Activated CD4-positive, alpha-beta T cell treated with anti-CD3 and anti-CD28 coated beads for 36 hours (primary cell): ENCODE measurements at places on chromosomes 11 and 22. TPM values are rescaled to one million over a fixed set of nuclear protein-coding genes. Genes with fewer than 3 reads are reported as not detected.
A peak's percentile ranks its signal among the peaks of the same experiment; 100 is the strongest.

GRCh38 chr22:37996079-37996478 lies 11.7 kb upstream of the SOX10 start:
- no peak overlapping the region for H3K27ac ChIP-seq
- no peaks in the 10 kb centered on the region for H3K4me1 ChIP-seq
- no peaks in the 10 kb centered on the region for H3K27me3 ChIP-seq
- H3K36me3 ChIP-seq = no peaks in the 10 kb centered on the region

GRCh38 chr11:3854977-3855807 lies at the start of gene STIM1:
TSS of gene STIM1 (plus strand) at chr11:3855664. CDS start at chr11:3856271, 607 bp downstream.
- H3K4me1 ChIP-seq = peaks cover 56% of the 10 kb centered on the region
- H3K27ac ChIP-seq = peak within 1 kb of the TSS; percentile 99
- peak within 1 kb of the TSS; percentile 88 for H3K4me3 ChIP-seq
- DNase-seq = peak; percentile 99
- H3K36me3 ChIP-seq = peaks cover 9% of the 10 kb centered on the region
- H3K27me3 ChIP-seq = no peaks in the 10 kb centered on the region

GRCh38 chr11:132358573-132358953 lies 988.1 kb downstream of the NTM start:
- no peak overlapping the region for H3K27ac ChIP-seq
- H3K4me3 ChIP-seq = no peak overlapping the region
- no peak for DNase-seq
- H3K36me3 ChIP-seq = no peaks in the 10 kb centered on the region
- no peaks in the 10 kb centered on the region for H3K27me3 ChIP-seq
- peaks cover 15% of the 10 kb centered on the region for H3K4me1 ChIP-seq

DNA sequence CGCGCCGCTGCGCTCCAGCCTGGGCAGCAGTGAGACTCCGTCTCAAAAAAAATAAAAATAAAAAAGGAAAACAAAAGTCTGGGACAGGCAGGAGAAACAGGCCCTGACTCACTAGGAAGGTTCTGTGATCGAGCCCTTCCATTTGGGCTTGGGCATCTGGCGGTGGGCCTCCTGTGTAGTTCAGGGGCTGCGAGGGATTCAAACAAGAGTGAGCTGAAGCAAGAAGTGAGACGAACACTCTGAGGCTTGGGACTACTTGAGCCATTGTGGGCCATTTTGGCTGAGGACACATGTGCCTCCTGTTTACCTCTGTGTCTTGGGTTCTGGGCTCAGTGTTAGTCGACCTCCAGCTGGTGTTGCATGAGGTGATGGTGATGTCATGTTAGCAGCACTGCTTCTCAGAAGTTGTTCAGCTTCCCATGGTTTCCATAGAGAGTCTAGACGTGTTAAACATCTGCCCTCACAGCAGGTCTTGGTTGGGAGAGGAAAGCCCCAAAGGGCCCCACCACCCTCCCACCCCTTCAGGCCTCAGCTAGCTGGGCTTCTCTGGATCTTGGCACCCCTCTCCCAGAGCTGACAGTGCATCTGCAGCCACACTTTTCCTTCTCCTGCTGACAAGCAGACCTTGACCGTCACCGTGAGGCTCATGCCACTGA lies 57.8 kb downstream of the MED15 start:
- peaks cover 75% of the 10 kb centered on the region for H3K36me3 ChIP-seq
- no peak overlapping the region for H3K4me3 ChIP-seq

- H3K36me3 ChIP-seq = no peaks in the 10 kb centered on the region
- DNase-seq = no peak
Measured at GRCh38 chr11:73186294-73186850, 31.7 kb upstream of the P2RY2 start.

Gene KCNJ11
- total RNA-seq = 0.23 TPM

Gene CBX7
- total RNA-seq = 20.3 TPM

Gene PATE4
- total RNA-seq = not detected
